ENCODE measurements at places on chromosomes 12 and 14. TPM values are rescaled to one million over a fixed set of nuclear protein-coding genes. Genes with fewer than 3 reads are reported as not detected.

GRCh38 chr12:958588-959123, 9.2 kb upstream of the RAD52 start:
- no peaks in the 10 kb centered on the region for H3K27me3 ChIP-seq
- H3K36me3 ChIP-seq, result no peaks in the 10 kb centered on the region
- H3K27ac ChIP-seq, result no peak overlapping the region
- no peak overlapping the region for H3K4me3 ChIP-seq
- no peaks in the 10 kb centered on the region for H3K4me1 ChIP-seq

DNA sequence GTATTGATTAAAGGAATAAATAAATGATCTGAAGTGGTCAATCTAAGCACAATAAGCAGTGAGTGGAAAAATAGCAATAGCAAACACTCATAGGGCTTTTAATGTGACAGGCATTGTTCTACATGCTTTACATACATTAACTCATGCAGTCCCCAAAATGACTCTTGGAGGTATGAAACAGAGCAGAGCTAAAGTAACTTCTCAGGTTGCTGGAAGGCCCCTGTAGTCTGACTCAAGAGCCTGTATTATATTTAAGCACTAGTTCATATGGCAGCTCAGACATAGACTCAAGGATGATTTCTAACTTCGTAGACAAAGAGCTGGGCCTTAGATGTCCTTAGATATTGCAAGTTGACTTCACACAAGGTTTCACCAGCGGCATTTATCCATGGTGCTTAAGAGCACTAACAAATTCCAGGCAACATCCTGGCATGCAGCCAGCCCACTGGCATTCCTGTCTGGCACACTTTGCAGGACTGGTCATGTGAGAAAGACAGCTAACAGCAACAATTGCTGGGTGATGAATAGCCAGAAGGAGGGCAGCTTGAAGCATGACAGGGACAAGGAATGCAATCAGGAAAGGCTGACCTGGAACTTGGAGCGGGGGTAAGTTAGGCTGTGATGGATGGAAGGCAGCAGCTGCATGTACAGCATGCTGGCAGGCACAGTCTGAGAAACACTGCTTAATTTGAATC, 22.9 kb upstream of the KTN1 start:
- H3K4me3 ChIP-seq, result no peak overlapping the region
- H3K27me3 ChIP-seq, result no peaks in the 10 kb centered on the region
- no peak overlapping the region for H3K27ac ChIP-seq
- no peaks in the 10 kb centered on the region for H3K36me3 ChIP-seq
- H3K4me1 ChIP-seq, result no peaks in the 10 kb centered on the region
- DNase-seq, result peak; percentile 88

DNA sequence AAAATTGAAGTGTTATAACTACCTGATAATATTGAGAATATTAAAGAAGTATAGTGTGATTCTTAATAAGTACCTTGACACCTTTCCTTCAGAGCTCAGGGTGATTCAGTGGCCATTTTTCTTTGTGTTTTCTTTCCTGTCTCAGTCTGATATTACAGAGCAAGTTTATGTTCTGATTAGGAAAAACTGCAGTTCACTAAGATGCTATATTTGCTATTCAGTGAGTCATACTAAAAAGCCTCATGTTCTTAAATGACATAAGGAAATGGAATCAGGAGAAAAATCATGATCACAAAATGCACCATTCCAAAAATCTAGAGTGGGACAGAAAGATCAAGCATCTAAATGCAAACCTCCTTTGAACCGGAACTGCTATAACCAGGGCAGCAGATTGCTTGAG, 390.6 kb upstream of the ATP2B1 start:
- H3K4me3 ChIP-seq, result no peak overlapping the region
- H3K27me3 ChIP-seq, result no peaks in the 10 kb centered on the region
- no peak overlapping the region for H3K27ac ChIP-seq
- no peak for DNase-seq
- no peaks in the 10 kb centered on the region for H3K4me1 ChIP-seq

- peaks cover 4% of the 10 kb centered on the region for H3K36me3 ChIP-seq
- DNase-seq, result no peak
- H3K27ac ChIP-seq, result no peak overlapping the region
- H3K4me3 ChIP-seq, result no peak overlapping the region
- no peaks in the 10 kb centered on the region for H3K27me3 ChIP-seq
- H3K4me1 ChIP-seq, result no peaks in the 10 kb centered on the region
Measured at GRCh38 chr12:81339071-81339470, 261.2 kb downstream of the ACSS3 start.

- H3K4me3 ChIP-seq, result no peak overlapping the region
- H3K36me3 ChIP-seq, result no peaks in the 10 kb centered on the region
- no peaks in the 10 kb centered on the region for H3K27me3 ChIP-seq
- H3K27ac ChIP-seq, result no peak overlapping the region
- no peaks in the 10 kb centered on the region for H3K4me1 ChIP-seq
- DNase-seq, result no peak
Measured at GRCh38 chr14:90452366-90452765, 55.5 kb downstream of the CALM1 start.

GRCh38 chr12:132546647-132547046, 56.7 kb downstream of the FBRSL1 start:
- H3K4me1 ChIP-seq, result no peaks in the 10 kb centered on the region
- H3K36me3 ChIP-seq, result no peaks in the 10 kb centered on the region
- DNase-seq, result no peak
- H3K27me3 ChIP-seq, result no peaks in the 10 kb centered on the region

DNA sequence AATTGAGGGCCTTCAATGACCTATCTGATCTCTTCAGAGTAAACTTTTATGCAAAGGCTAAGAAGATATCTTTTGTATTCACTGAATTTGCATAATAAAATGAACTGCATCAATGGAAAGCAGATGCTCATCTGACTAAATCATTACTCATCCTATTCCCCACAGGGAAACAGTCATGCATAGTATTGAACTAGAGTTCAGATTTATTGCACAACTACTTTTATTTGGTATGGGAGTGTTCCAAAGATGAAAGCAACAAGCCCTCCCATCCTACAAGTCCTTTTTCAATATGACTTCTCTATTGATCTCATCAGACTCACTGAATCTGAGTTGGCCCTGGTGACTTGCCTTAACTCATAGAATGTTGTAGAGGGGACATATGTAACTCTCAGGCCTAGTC, 159.8 kb downstream of the KITLG start:
- H3K36me3 ChIP-seq, result no peaks in the 10 kb centered on the region
- DNase-seq, result no peak
- H3K4me1 ChIP-seq, result no peaks in the 10 kb centered on the region
- H3K27me3 ChIP-seq, result no peaks in the 10 kb centered on the region
- no peak overlapping the region for H3K27ac ChIP-seq

DNA sequence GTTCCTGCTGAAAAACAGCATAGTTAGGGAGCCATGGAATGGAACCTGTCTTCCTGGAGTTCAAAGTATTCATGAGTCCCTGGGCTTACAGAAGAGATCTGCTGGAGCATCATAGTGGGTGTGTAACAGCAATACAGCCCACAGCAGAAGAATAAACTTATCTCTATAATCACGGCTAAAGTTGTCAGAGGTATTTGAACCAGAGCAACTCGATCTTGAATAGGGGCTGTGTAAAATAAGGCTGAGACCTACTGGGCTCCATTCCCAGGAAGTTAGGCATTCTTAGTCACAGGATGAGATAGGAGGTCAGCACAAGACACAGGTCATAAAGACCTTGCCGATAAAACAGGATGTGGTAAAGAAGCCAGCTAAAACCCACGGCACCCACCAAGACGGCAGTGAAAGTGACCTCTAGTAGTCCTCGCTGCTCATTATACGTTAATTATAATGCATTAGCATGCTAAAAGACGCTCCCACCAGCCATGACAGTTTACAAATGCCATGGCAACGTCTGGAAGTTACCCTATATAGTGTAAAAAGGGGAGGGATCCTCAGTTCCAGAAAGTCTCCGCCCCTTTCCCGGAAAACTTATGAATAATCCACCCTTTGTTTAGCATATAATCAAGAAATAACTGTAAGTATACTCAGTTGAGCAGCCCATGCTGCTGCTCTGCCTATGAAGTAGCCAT, 223.4 kb downstream of the PCNX1 start:
- H3K4me1 ChIP-seq, result no peaks in the 10 kb centered on the region
- H3K36me3 ChIP-seq, result no peaks in the 10 kb centered on the region
- no peak for DNase-seq

DNA sequence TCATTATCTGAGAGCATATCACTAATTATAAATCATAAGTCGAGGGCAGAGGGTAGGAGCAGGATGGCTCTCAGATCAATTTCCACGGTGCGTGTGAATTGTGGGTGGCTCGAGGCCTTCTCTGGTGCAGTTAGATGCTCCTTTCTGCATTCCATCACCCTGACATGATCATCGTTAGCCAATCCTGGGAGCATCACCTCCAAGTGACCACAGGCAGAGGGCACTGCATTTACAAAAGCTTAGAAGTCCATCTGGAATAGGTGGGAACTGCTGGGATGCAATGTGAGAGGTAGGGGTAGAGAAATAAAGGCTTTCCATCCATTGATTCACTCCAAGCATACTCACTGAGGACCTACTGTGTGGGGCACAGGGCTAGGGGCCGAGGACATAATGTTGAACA, 538.2 kb upstream of the TBX3 start:
- H3K27ac ChIP-seq, result no peak overlapping the region
- H3K4me3 ChIP-seq, result no peak overlapping the region
- DNase-seq, result no peak
- no peaks in the 10 kb centered on the region for H3K4me1 ChIP-seq

GRCh38 chr14:78978896-78979295, 808.7 kb downstream of the NRXN3 start:
- H3K27me3 ChIP-seq, result no peaks in the 10 kb centered on the region
- H3K4me1 ChIP-seq, result no peaks in the 10 kb centered on the region
- DNase-seq, result no peak

GRCh38 chr12:69161829-69162228, 77.5 kb upstream of the CPSF6 start:
- H3K27me3 ChIP-seq, result no peaks in the 10 kb centered on the region
- no peak overlapping the region for H3K4me3 ChIP-seq
- H3K36me3 ChIP-seq, result no peaks in the 10 kb centered on the region

- DNase-seq, result peak; percentile 26
- H3K27me3 ChIP-seq, result no peaks in the 10 kb centered on the region
- no peak overlapping the region for H3K4me3 ChIP-seq
Measured at GRCh38 chr12:132289356-132290202, 39.8 kb downstream of the GALNT9 start.

- H3K4me1 ChIP-seq, result no peaks in the 10 kb centered on the region
- H3K4me3 ChIP-seq, result no peak overlapping the region
Measured at GRCh38 chr14:37230551-37231194, 32.9 kb downstream of the MIPOL1 start.

GRCh38 chr12:21941506-21942376, 515 bp upstream of the ABCC9 start:
- peak; percentile 85 for DNase-seq
- H3K4me3 ChIP-seq, result peak overlapping the region; percentile 76
- no peaks in the 10 kb centered on the region for H3K36me3 ChIP-seq

DNA sequence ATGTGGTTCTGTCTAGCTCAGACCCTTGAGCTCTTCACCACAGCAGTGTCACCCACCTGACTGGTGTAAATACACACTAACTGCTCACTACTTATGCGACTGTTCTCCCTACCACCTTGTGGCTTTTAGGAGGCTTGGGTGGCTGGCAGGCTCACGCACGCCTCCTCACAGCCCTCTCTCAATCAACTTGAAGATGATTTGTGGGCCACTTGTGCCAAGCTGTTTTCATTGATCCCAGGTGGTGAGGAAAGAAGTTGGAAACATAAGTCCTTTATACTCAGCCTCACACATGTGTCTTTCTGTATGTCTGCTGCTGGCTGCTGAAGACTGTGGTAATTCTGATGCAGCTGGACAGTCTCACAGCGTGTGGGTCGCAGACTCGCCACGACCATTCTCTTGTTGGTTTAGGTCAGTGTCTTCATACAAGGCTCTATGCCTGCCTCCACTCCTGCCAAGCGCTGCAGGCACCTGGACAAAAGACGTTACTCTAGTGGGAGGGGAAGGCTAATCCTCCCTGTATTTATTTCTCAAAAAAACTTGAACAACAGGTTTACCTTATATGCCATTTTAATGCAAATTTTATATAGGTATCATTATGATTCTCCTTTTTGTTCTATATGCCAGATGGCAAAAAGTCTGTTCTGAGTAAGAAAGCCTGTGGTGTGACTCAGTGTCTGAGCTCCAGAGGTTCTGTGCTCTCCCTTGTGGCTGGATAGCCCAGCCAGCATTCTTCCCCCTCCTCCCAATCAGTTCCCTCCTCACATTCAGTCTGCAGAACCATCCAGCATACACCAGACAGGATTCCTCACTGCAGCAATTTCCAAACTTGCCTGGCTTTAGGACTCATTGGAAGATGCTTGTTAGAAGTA, 115.6 kb downstream of the DIP2B start:
- H3K4me3 ChIP-seq, result no peak overlapping the region
- H3K4me1 ChIP-seq, result peaks cover 1% of the 10 kb centered on the region
- no peaks in the 10 kb centered on the region for H3K27me3 ChIP-seq
- H3K27ac ChIP-seq, result no peak overlapping the region
- H3K36me3 ChIP-seq, result no peaks in the 10 kb centered on the region

GRCh38 chr12:85796001-85796400, 40.2 kb downstream of the RASSF9 start:
- no peak overlapping the region for H3K27ac ChIP-seq
- DNase-seq, result no peak
- H3K4me3 ChIP-seq, result no peak overlapping the region
- H3K36me3 ChIP-seq, result no peaks in the 10 kb centered on the region
- no peaks in the 10 kb centered on the region for H3K27me3 ChIP-seq
- no peaks in the 10 kb centered on the region for H3K4me1 ChIP-seq

- peak overlapping the region; percentile 20 for H3K27ac ChIP-seq
- peak; percentile 88 for DNase-seq
- H3K36me3 ChIP-seq, result no peaks in the 10 kb centered on the region
- no peaks in the 10 kb centered on the region for H3K27me3 ChIP-seq
- H3K4me3 ChIP-seq, result peak overlapping the region; percentile 27
Measured at GRCh38 chr12:12032851-12033797, 37.6 kb upstream of the BCL2L14 start.

DNA sequence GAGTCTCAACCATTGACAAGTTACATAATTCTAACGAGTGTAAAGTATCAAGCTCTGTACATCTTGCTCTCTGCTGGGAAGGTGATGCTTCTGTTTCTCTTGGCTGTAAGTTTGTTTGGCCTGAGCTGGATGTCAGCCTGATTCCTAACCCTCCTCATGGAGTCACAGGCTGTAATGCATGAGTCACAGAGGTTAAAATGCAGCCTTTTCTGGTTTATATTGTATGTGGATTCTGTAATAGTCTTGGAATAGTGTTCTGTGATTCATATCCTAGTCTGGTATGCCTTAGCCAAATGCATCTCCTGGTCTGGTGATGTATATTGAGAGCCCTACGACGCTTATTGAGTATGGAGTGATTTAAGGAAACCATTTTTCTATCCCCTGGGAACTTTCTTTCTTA, 104.5 kb upstream of the FRMD6 start:
- peak; percentile 62 for DNase-seq
- peak overlapping the region; percentile 43 for H3K27ac ChIP-seq
- no peaks in the 10 kb centered on the region for H3K27me3 ChIP-seq
- H3K4me3 ChIP-seq, result no peak overlapping the region
- H3K4me1 ChIP-seq, result peaks cover 2% of the 10 kb centered on the region

Gene KRT72
- polyA plus RNA-seq, result not detected

Gene A2M
- polyA plus RNA-seq, result 268 TPM

Gene POLR3B
- polyA plus RNA-seq, result 2.4 TPM

Gene RAP1B
- polyA plus RNA-seq, result 163 TPM

Gene KRT79
- not detected for polyA plus RNA-seq

Gene ARHGAP9
- 21.2 TPM for polyA plus RNA-seq

Gene ASCL1
- not detected for polyA plus RNA-seq
